ENCODE measurements at places on chromosomes 7 and 10.

DNA sequence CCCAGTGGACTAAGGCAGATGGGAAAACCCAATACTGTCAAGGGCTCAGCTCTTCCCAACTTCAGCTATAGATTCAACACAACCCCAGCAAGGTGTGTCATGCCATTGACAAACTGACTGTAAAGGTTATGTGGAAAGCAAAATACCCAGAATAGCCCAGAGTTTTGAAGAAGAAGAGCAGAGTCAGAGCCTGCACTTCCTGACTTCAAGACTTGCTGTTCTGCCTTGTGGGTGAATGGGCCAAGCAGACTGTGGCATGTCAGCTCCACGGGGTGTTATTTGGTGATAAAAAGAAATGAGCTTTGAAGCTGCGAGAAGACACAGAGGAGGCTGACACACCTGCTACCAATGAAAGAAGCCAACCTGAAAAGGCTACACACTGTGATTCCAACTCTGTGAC lies 89.7 kb downstream of the NKX6-2 start:
- no peak for DNase-seq

DNA sequence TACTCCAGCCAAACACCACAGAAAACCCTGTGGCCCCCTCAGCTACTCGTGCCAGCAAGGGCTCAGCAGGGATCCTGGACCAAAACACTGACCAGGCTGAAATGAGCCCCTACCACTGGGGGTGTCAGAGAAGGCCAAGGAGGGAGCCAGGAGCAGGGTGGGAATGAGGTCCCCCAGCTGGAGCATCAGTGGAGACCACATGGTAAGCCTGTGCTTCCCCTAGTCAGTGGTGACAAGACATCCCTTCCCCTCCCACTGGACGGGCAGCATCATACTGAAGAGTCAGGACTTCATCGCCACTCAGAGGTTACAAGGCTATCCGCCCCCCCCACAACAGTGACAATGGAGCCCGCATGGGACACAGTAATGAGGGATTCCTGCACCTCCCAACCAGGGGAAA lies 99.6 kb downstream of the LHPP start:
- no peak for DNase-seq

- no peak for DNase-seq
These were observed 26.1 kb downstream of the ENKUR start for GRCh38 chr10:24989867-24990266.

- DNase-seq, result no peak
These were observed 126.5 kb downstream of the SH2D4B start for GRCh38 chr10:80664071-80664680.

- no peak for DNase-seq
These were observed 48.9 kb upstream of the KDM7A start for GRCh38 chr7:140225562-140226249.

- no peak for DNase-seq
These were observed 23.6 kb upstream of the BMPR1A start for GRCh38 chr10:86732771-86733170.

DNA sequence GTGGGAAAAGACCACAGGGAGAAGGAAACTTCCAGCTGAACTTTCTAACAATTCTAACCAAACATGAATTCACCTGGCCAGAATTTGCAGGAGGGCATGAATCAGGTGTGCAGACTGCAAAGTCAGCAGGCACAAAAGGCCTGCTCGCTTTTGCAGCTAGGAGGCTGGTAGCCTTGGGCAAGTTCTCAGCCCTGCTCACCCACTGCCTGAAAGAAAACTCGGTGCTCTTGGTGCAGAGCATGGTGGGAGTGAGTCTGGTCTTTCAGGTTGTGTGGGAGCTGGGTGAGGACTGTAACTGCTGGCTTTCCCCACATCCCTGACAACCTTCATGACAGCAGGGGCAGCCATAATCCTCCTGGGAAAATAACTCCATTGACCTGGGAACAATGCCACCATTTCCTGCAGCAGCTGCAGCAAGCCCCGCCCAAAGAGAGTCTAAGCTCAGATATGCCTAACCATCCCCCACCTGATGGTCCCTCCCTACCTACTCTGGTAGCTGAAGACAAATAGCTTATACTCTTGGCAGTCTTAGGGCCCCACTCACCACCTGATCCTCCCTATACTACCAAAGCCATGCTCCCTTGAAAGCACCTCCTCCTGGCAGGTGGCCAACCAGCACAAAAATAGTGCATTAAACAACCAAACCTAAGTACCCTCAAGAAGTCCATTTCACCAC lies 31.6 kb downstream of the ZNF117 start:
- no peak for DNase-seq

GRCh38 chr7:128166603-128167041 lies 74.5 kb upstream of the LEP start:
- no peak for DNase-seq

Data from HS-27A (cell line).